NCI-H1436 (cell line): ENCODE measurements at places on chromosomes 4 and X.

- DNase-seq = no peak
Observed at GRCh38 chrX:97109730-97110129, 226.0 kb downstream of the RPA4 start.

GRCh38 chrX:32871636-32872035, 339.7 kb downstream of the DMD start:
- no peak for DNase-seq

DNA sequence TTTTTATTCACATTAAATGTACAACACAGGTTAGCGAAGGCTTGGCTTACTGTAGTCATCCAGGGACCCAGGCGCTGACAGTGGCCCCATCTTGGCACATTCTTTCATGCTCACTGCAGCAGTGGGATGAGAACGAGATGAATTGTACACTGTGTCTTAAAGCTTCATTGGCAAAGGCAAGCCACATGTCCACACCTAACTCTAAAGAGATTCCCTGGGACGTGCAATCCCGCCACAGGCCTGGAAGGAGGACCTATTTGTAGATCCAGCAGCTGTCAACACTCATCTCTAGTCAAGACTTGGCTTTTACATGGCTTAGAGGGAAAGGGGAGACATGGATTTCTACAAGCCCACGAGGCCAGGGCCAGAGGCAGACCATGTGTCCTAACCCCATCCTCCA, 16.1 kb upstream of the CXCR3 start:
- DNase-seq = no peak

GRCh38 chrX:17291171-17291900, 83.7 kb upstream of the NHS start:
- no peak for DNase-seq

DNA sequence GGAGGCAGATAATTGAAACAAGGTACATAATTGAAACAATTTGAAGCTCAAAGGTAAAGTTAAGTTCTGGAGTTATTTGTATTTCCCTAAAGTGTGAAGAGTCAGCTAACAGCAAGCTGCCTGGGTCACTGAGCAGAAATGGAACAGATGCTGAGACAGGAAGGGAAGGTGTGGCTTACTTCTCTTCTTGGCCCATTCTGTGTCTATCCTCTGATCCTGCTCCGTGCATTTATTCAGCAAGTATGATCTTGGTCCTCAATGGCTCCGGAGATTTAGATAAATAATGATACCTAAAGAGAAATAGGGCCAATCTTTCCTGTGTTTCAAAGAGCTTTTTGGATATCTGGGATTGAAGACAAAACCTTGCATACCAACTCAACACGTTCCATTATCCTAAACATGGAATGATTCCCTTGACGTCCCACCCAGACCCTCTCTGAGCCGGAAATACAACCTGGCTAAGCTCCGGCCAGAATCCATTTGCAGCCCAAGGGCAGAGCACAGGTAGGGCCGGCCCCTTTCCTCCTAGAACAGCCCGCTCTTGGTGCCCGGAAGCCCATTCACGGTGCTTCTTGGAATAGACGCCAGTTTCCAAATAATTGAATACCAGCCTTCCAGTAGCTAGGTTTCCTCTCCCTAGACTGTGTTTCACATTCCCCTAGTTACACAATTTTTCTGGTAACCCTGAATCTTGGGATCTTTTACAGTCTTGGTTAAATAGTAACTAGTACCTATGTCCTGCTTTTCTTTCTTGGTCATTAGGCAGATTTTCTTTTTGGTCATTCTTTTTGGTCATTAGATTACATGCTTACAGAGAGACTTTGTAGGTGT, 211.0 kb downstream of the NWD2 start:
- DNase-seq = no peak

- DNase-seq = no peak
Observed at GRCh38 chr4:38765382-38765781, 17.4 kb downstream of the TLR10 start.

DNA sequence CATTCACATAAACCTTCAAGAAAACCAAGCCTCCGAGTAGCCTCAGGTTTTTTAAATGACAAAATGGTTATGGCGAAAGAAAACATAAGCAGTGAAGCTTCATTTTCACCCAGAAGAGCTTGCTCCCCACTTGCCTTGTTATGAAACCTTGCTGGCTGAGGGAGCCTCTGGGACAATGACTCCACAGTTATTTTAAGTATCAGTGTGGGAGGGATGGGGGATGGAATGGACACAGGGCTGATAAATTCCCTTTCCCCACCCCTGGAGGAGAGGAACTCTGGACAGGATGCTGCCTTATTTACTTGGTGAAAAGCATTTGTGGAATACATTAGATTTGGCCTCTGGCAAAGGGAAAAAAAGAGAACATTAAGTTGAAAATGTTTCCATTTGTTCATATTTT, 220.7 kb upstream of the CNKSR2 start:
- no peak for DNase-seq

DNA sequence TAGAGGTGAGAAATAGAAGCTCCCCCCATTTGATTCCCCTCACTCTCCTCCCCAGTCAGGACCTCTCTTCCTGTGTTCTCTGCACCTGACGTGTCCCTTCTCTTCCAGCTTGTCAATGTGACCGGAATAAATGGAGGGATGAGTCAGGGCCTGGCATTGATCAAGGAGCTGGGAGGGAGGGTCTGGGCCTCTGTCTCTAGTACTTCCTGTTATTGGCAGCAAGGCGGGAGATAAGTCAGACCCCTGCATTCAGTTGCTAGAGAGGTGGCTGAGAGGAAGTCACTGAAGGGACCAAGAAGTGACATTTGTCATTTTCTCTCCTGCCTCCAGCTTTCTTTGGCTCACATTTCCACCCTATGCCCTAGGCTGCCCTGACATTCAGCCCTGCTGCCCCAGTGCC, 35.1 kb upstream of the ZNF41 start:
- DNase-seq = no peak

GRCh38 chr4:94457692-94458106, 6.0 kb downstream of the PDLIM5 start:
- DNase-seq = no peak

GRCh38 chr4:138110815-138111214, 131.3 kb downstream of the SLC7A11 start:
- no peak for DNase-seq
